ENCODE measurements at places on chromosomes 7 and 10.

GRCh38 chr10:94902080-94902479 is 36.4 kb upstream of the CYP2C9 start:
- DNase-seq = no peak

DNA sequence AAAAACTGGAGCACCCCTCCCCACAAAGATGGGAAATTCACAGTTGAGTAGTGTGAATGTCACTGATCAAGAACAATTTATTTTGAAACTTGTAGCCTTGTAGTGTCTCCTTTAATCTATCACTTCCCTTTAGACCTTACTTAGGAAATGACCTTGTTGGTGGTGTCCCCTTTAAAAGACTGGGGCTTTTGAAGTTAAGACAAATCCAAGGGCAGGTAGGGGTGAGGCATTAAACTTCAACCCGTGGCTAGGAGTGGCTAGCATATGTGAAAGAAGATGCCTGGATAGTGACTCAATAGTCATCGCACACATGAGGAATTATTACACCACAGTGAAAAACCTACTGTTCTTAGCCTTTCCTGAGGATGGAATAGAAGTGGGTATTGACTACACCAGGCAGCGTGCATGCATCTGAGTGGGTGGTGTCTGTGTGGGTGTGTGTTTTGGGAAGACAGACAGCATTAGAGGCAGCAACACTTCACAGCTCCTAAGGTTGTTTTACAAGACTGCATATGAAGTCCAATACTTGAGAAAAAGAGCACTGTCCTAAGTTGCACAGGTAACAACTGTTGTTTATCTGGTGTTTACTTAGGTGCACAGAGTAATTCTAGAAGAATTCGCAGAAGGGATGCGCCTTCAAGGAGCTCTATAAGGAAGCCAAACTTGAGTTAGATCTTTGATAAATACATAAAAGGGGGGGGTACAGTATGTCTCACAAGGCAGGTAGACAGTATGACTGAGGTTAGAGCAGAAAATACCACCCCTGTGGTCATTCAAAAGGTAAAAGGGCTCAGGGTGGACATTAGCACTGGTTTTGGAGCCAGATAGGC is 32.9 kb downstream of the ABLIM1 start:
- DNase-seq = no peak

DNA sequence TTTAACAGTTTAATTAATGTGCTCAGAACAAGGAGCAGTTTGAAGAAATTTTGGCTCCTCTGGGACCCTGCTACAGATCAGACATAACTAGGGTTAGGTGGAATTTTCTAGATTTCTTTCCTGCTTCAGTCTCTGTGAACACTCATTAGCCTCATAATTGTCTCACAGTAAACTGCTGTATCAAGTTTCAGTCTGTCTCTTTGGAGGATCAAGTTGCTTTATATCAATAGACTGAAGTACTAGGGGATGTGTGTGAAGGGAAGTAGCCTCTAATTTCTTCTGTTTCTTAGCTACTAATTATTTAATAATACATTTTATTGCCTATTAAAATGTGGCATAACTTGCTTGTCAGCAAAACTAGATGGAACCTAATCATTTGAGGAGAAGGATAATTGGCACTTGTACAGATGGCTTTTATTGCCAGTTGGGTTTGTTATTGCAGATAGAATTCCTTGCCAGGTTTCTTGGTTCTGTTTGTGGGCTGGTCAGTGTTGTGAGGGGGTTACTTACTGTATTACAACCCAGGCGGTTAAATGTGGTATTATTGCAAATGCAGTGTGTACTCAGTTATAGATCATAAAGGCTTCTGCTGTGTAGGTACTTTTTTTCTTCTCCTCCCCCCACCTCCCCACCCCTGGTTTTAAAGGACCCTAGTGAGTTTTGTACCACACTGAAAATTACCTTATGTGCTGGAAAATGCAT is 758.0 kb downstream of the AUTS2 start:
- no peak for DNase-seq

DNA sequence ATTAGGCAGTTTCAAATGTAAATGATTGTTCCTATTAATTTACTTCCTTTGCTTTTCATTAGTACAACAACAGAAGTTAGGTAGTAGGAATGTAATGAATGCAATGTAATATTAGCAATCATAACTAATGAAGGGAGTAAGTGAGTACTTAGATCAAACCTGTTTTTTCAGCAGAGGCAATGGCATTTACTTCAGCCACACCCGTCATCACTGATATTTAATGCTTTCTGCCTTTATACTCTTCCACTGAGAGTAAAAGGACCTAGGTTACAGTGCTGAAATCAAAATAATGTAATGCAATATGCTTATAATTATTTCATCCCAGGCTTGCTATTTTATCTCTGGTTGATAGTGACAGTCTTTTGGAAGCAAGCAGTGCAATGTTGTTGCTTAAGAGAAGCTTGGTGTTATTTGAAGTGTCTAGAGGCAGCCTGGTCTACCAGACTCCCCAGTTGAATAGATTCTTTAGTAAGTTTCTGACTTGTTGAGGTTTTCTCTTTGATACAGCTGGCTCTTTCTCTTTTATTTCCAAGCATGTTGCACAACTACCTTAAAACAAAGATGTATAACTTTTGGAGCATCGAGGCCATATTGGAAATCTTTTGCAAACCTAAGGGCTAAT is 149.4 kb downstream of the RNLS start:
- DNase-seq = no peak

DNA sequence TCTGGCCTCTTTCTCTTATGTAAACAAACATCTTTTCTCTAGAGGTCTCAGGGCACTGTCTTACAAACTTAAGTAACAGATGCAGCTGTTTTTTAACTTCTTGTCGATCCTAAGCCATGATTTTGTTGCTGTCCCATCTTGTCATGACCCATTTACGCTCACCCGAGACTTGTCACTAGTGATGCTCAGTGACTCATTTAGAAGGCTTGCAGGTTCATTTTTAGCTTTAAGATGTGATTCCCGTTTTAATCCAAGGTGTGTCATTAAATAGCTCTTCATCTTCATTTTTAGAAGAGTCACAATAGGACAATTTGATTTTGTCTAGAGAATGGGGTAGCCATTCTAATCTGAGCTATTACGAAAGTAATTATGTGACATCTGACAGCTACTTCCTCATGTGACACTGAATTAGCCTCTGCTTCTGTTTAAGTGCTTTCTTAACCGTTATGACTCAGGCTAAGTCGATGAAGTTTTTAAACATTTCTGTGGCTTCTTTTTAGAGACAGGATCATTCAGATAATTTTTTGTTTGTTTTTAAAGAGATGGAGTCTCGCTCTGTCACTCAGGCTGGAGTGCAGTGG is 42.7 kb downstream of the SPDYE5 start:
- DNase-seq = no peak

- DNase-seq = no peak
Measured at GRCh38 chr10:115849197-115849596, 423.8 kb downstream of the GFRA1 start.

DNA sequence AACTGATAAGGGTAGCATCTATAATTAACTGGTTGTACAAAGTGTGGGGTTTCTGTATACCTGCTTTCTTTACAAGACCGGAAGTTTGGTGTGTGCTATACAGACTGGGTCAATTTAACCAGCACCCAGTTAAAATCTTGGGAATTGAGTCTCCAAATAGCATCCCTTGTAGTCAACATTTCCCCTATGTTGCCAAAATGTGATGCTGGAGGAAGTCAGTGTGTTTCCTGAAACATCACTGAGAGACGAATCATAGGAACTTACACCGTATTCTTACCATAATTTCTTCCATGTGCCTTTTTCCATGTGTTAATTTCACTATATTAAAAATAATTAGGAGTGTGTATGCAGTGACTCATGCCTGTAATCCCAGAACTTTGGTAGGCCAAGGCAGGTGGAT is 1.7 kb downstream of the AKR1C4 start:
- DNase-seq = no peak

DNA sequence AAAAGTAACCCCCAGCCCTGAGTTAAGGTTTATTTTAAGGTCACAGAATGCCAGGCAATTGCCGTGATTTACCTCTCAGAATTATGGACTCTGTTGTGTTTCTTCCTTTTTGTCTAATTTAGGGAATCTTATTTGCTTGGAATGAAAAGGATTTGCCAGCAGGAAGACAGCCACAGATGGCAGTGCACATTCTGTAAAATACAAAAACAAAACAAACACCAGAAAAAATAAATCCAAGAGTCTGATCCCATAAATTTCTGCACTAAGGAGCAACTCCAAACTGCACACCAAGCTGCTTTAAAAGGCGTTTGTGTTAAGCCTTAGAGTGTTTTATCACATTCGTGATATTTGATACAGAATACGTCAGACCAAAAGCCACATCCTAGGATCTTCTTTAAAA is 199.0 kb upstream of the C7orf33 start:
- DNase-seq = no peak

DNA sequence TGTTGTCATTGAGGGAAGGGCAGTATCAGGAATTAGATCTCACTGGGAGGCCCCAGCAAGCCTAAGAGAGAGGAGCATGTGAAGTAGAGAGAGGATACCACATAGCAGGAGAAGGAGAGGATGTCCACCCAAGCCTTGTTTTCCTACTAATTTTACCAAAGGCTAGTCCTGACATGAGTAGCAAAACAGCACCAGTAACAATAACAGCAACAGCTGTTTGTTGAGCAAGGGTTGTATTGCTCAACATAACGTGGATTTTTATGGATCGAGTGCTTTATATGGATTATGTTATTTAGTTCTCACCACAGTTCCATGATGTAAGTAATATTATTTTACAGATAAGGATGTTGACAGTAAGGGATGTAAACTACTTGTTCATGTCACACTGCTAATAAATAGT is 135.2 kb upstream of the DLX6 start:
- DNase-seq = no peak

- DNase-seq = no peak
Measured at GRCh38 chr7:156419782-156420181, 220.8 kb upstream of the RNF32 start.

DNA sequence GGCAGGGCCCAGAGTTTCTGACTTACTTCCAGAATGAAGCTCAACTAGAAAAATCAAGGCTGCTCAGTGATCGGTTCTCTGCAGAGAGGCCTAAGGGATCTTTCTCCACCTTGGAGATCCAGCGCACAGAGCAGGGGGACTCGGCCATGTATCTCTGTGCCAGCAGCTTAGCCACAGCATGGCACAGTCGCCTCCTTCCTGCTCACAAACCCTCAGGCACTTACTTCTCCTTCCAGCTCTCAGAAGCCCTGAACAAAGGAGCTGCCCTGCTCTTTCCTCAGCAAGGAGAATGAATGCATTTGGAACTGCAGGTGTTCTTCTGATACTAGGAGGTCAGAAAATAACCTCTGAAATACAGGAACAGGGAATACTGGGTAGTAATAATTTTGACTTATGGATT is 219.7 kb upstream of the PRSS1 start:
- DNase-seq = no peak
